Mesenteric fat pad (tissue), 1 donor: ENCODE measurements at places on chromosomes 16 and 17.
A peak's percentile ranks its signal among the peaks of the same experiment; 100 is the strongest.

GRCh38 chr17:3798273-3799180 lies 2.5 kb downstream of the ITGAE start:
- DNase-seq = peak; percentile 83

- DNase-seq = peak; percentile 90
Observed at GRCh38 chr16:70151941-70152509, 21.6 kb upstream of the CLEC18C start.

DNA sequence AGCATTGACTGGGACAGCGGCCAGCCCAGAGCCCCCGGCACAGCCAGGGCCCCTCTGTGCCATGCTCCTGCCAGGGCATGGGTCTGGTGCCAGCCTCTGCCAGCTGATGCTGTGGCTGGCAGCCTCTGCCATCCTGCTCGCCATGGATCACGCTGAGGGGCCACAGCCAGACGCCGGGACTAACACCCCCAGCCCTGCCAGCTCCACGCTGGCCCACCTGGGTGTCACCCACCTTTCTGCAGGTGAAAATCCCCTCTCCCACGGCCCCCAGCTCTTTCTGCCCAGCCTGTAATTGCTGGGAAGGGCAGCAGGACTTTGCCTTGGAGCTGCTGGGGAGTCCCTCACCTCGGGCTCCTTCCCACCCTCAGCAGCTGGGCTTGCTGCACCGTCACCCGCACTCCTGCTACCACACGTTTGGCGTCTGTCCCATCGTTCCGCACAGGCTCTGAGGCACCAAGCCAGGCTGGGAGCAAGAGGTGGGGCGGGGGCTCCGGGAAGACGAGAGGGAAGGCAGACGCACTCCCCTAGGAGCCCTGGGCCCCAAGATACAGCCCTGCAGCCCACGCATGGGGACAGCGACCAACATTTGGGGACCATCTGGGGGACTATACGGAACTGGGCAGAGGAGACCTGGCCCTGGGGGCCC lies 42.0 kb upstream of the ACSF3 start:
- DNase-seq = no peak

DNA sequence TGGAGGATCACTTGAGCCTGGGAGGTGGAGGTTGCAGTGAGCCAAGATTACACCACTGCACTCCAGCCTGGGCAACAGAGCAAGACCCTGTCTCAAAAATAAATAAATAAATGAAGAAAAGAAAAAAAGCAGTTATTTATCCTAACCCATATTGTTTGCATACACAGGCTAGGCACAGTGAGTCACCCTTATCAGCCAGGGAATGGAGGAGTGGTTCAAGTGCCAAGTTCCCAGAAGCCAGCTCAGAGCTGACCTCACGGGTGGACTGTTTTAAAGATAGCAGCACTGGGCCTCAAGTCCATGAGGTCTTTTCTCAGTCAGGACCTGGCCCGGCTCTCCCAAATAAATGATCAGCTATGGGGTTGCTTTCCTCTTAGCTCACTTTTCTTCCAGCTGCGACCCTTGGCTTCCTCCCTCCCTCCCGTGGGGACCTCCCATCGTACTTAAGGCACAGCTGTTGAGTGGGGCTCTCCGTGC lies 22.6 kb upstream of the MGAT5B start:
- DNase-seq = no peak

DNA sequence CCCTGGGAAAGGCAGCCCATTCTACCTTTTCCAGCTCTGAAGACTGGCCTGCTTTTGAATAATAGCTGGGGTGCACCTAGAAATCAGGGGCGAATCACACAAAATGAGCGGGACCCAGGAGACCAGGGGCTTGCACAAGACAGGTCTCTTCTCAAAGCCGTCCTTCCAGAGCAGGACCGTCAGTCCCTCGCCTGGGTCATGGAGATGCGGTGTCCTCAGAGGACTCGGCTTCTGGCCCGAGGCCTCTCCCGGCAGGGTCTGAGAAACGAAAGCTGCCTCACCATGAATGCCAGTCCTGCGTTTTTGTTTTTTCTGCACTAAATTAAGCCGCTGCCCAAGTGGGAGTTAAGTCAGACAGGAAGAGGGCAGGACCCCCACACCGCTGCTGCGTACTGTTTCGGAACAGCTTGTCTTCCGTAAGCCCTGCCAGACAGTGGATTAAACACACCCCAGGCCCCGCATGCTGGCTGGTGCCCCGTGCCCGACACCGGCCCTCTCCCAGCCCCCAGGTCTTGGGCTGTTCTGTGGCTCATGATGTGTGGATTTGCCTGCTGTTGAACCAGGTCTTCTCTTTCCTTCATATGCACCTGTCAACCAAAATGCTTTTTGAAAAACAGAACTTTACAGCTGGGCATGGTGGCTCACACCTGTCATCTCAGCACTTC lies 142.1 kb upstream of the RPH3AL start:
- DNase-seq = no peak

GRCh38 chr16:84138824-84139627 lies 6.0 kb downstream of the HSDL1 start:
- DNase-seq = no peak
